CD4-positive, alpha-beta T cell treated with Interleukin-17A for 1 hour (primary cell): ENCODE measurements at places on chromosomes 5 and 9.

DNA sequence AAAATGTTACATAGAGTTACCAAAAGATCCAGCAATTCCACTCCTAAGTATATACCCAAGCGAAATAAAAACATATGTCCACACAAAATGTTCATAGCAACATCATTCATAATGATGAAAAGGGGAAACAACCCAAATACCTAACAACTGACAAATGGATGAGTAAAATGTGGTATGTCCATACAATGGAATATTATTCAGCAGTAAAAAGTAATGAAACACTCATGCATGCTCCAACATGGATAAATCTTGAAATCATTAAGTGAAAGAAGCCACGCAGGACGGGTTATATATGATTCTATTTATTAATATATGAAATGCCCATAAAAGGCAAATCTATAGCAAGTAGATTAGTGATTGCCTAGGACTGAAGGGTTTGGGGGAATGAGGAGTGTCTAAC, 6.0 kb downstream of the DENND1A start:
- no peak for DNase-seq

GRCh38 chr5:176440927-176441706, 7.1 kb upstream of the FAF2 start:
- no peak for DNase-seq

DNA sequence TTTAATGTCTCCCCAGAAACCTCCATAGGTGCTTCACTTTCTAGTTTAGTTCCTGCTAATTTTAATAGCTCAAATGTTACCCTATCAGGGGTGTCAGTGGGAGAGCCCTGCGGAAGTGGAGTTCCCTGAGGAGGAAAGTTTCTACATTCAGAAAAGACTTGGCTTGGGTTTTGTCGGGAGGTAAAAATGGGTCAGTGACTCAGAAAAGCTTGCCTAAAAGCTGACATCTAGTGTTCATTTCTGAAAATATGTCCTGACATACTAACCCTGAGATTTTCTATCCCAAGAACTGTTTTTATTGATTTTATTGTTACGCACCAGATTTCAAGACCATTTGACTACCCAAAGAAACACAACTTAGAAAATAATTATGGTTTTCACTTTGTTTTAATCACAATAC, 40.9 kb upstream of the GLDC start:
- DNase-seq, result peak; percentile 11

- no peak for DNase-seq
Measured at GRCh38 chr9:73863924-73864323, 633.2 kb upstream of the RORB start.

GRCh38 chr5:120354126-120354525, 110.0 kb upstream of the PRR16 start:
- DNase-seq, result no peak

GRCh38 chr9:113701774-113702755, 174.0 kb upstream of the ZNF618 start:
- no peak for DNase-seq

DNA sequence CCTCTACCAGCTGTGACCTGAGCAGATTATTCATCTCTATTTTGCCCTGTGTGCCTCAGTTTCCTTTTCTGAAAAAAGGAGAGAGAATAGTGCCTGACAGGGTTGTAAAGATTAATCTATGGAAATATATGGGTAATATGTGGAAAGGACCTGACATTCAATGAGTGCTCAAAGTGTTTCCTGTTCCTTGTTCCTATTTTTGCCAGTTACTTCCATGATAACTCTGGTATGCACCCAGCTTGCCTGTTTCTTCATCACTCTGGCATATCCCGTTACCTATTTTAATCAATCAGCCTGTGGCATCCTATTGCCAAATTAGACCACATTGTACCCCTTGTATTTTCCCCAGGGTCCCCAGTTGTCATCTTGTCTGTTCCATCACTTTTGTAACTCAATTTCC, 3.6 kb upstream of the ARAP3 start:
- DNase-seq, result no peak

DNA sequence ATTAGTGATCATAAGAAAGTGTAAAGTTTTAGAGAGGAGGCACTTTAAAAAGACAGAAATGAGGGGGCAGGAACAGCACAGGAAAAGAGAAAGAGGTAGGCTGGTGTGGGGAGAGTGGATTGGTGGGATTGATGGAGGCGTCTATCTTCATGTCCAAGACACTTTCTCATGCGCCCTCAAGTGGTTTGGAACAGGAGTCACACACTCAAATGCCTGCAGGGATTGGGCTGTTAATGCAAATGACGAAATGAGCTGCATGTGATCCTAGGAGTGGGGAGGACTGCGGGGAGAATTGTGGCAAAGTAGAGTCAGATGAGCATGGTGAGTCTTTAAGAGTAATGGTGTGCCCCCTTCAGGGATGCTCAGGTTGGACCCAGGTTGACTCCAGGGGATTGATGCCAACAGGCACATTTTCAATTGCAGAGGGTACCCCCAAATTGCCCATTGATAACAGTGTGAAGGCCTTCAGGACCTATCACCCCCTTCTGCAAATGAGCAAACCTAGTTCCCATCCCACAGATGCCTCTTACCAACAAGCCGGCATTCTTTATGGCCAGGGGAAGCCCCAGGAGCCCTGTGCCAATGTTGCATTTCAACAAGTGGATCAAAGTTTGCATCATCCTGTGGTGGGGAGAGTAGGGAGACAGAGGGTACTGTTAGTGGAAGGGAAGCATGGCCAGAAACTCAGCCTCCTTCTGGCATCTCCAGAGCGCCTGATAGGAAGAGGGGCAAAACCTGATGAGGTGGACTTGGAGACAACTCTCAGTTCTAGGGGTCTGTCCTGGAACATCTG, 5.3 kb downstream of the SLC36A3 start:
- no peak for DNase-seq
